NCI-H1930 (cell line): ENCODE measurements at places on chromosomes 13 and 19.

GRCh38 chr19:29376855-29377354, 148.9 kb upstream of the VSTM2B start:
- DNase-seq: no peak

GRCh38 chr13:66689037-66689619, 541.0 kb downstream of the PCDH9 start:
- no peak for DNase-seq

DNA sequence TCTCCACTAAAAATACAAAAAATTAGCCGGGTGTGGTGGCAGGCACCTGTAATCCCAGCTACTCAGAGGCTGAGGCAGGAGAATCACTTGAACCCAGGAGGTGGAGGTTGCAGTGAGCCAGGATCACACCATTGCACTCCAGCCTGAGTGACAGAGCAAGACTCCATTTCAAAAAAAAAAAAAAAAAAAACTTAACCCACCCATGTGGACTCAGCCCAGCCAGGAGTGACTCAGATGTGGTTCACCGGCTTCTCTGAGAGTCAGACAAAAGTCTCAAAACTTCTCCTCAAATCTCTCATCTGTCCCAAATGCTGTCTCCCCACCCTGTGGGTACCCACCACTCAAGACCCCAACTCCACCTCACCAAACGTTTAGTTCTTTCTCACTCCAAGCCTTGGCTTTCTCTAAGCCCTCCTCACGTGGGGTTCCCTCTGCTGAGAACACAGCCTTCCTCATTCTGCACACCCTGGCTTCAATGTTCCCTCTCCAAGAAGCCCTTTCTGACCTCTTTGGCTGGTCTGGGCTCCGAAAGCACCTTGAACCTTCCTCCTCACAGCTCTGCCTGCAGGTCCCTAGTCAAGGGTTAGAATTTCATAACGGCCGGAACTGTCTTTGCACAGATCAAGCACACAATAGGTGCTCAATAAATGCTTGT, 11.1 kb upstream of the RAB3A start:
- no peak for DNase-seq

GRCh38 chr13:101773062-101773461, 320.6 kb downstream of the ITGBL1 start:
- DNase-seq: no peak

DNA sequence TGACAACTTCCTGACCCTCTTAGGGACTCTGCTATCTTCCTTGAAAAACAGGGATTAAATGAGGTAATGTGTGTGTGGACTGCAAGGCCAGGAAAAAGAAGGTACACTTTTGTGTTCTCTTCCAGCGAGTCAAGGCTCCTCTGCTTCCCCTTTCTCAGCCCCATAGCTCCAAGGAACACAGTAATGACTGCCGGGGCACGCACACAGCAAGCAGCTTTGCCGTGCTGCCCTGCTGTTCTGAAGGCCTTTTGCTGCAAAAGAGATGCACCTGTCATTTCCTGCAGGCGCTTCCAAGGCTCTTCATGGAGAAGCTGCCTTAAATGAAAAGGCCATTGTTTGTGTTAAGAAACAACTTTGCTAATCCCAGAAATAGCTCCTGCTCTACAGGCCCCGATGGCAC, 84.6 kb downstream of the CYSLTR2 start:
- no peak for DNase-seq

- no peak for DNase-seq
Measured at GRCh38 chr13:113064534-113065405, 40.8 kb upstream of the F7 start.

DNA sequence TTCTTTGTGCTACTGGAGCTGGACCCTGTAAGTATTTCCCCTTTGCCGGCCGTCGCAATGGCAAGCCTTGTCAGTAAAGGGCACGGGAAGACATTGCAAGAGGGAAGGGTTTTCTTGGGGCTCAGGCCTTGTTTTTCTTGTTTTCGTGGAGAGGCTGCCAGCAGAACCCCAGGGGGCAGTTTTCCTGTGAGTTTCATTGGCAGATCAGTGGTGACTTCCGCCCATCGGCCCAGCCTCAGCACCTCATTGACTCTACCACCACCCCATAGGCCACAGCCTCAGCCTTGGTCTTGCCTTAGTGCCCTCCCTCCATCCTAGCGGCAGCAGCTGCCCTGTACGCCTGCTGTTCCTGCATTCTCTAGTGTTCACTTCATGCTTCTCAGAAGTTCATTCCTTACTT, 61.5 kb downstream of the GJA3 start:
- DNase-seq: no peak

DNA sequence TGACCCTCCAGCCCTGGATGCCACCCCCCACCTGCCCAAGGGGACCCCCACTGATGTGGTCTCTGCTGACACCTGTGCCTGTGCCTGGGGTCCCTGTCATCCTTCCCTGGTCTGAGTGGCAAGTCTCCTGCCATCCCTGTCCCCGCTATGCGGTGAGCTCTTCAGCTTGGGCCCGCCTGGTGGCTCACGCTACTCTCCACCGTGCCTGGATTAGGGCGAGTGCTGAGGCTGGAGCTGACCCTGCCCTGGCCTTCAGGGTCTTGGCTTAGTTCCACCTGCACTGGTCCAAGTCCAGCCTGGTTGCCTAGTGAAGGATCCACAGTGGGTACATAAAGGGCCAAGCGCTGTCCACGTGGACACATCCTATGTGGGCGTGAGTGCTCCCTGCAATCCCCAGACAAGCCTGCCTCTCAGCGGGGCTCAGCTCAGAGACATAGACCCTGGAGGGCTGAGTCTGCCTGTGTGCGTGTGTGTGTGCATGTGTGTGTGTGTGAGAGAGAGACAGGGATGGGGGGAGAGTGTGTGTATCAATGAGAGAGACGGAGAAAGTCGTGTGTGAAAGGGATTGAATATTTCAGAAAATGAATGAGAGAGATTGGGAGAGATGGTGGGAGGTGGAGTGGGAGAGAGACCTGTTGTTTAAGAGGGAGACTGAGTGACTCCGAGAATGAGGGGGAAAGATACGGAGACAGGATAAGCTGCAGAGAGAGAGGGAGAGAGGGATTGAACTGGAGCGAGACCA, 22.1 kb downstream of the WTIP start:
- no peak for DNase-seq

DNA sequence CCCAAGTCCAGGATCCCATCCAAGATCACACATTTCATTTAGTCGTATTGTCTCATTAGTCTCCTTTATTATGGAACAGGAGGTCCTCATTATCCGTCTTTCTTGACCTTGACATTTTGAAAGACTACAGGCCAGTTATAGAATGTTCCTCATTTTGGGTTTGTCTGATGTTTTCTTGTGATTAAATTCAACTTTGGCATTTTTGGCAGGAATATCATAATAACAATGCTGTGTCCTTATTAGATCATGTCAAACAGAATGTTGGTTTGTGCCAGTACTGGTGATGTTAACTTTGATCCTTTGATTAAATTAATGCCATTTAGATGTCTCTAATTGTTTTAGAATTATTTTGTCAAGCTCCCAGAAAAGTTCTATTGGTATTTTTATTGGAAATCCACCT, 106.5 kb upstream of the FRY start:
- DNase-seq: no peak

GRCh38 chr19:2371656-2372055, 11.6 kb downstream of the TMPRSS9 start:
- DNase-seq: no peak

- no peak for DNase-seq
Measured at GRCh38 chr13:73702419-73703071, 431.7 kb downstream of the KLF12 start.

DNA sequence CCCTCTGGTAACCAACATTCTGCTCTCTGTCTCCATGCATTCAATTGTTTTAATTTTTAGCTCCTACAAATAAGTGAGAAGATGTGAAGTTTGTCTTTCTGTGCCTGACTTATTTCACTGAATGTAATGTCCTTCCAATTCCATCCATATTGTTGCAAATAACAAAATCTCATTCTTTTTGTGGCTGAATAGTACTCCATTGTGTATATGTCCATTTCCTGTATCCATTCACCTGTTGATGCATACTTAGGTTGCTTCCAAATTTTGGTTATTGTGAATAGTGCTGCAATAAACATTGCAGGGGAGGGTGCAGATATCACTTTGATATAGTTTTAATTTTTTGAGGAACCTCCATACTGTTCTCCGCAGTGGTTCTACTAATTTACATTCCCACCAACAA, 2.5 kb upstream of the ZNF284 start:
- DNase-seq: no peak

DNA sequence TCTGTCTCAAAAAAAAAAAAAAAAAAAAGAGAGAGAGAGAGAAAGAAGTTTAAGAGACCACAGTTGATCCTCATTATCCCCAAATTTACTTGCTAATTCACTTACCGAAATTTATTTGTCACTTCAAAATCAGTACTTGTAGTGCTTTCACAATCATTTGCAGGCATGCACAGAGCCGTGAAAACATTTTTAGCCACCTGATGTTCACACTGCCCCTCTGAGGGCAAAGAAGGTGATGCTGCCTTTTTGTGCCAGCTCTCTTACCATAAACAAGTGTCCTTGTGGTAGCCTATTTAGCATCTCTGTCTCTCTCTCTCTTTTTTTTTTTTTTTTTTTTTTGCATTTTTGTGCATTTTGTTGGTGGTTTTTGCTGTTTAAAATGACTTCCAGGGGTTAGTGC, 24.1 kb upstream of the CASP14 start:
- no peak for DNase-seq

DNA sequence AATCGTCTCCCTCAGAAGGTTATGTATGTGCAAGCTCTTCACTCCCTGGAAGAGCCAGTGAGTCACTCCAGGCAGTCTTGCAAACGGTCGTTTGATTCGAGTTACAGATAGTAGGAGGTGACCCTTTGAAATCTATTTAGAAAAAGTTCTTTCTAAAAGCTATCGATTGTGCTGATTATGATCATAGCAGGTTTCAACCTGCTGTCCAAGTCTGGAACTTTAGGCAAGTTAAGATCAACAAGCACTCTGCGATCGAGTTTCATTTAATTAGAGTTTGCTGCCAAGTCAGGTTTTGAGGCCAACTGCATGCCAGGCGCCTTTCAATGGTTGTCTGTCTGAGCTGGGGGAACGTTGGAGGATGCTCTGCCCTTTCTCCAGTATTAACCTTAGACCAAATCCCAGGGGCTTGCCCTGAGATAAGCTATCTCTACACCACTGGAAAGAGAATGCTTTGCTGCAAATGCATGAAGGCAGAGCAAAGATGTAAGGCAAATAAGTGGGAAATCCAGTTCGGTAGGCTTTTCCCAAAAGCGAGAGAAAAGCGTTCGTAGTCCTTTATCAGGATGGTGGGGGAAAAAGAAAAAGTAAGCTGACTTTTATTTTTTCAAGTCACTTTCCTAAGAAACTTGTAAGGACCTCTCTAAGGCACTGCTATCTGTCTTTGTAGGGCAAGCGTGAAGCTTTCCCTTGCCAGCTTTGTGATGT, 287.5 kb downstream of the ATP8A2 start:
- no peak for DNase-seq

- DNase-seq: no peak
Measured at GRCh38 chr13:67943116-67943515, 713.0 kb upstream of the PCDH9 start.

DNA sequence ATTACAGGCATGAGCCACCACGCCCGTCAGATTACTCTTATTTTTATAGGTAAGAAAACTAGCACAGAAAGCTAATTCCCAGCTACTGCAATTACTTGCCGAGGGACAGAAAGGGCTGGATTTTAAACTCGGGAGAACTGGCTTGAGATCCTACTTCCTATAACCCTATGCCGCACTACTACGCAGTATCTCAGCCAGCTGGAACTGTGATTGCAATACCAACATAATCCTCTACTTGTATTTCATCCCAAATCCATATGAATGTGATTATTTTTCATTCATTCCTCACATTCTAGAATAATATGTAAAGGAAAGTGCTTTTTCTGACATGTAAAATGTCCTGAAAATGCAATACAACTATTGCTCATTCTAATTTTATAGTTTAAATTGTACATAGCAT, 773.8 kb upstream of the GPC6 start:
- no peak for DNase-seq

GRCh38 chr19:3028305-3029064, 595 bp downstream of the TLE2 start:
- DNase-seq: no peak

DNA sequence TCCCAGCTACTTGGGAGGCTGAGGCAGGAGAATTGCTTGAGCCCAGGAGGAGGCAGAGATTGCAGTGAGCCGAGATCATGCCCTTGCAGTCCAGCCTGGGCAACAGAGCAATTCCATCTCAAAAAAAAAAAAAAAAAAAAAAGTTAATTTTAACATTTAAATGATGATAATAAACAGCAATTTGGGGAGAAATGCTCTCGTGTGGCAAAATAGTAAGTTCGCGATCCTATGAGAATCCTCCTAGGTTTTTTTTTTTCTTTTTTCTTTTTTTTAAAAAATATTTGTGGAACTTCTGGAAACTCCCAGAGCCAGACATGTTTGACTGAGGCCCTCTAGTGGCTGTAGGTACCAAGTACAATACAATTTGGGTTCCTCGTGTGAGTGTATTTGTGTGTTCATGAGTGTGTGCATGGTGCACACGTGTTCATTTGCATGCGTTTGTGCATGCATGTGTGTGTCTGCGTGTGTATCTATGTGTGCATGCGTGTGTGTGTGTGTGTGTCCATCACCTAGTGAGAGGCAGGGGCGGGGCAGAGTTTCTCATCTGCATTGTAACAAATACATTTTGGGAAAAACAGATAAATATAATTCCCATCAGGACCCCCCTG, 31.2 kb downstream of the TMPRSS9 start:
- DNase-seq: no peak

GRCh38 chr19:17775245-17775927, 19.6 kb upstream of the B3GNT3 start:
- DNase-seq: no peak

- no peak for DNase-seq
Measured at GRCh38 chr19:34282611-34283519, 28.5 kb downstream of the GARRE1 start.

- DNase-seq: no peak
Measured at GRCh38 chr13:93951108-93951507, 528.4 kb downstream of the DCT start.

GRCh38 chr19:5130371-5131030, 161.6 kb downstream of the KDM4B start:
- no peak for DNase-seq

- DNase-seq: no peak
Measured at GRCh38 chr19:29893606-29894284, 48.3 kb upstream of the URI1 start.

DNA sequence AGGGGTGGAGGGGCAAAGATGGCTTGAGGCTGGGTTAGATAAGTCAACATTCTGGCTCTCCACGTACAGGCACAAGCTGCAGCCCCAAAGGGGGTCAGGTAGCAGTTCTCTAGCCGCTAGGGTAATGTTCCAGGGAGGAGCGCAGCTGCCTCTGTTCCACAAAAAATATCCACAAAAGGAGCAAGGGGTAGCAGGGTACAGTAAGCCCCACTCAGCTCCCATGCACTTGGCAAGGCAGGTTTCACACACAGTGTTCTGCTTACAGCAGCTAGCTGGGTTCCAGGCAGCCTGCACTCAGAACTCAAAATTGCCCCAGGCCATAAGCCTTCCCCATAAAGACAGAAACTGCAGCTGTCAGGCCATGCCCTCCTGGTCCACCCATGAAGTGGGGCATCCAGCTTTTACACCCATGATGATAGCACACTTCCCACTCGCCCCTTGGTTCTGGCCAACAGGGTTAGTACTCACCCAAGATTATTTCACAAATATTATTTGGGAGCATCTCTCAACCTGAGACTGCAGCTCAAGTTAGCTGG, 130.0 kb downstream of the CYSLTR2 start:
- no peak for DNase-seq
